NCI-H460 (cell line): ENCODE measurements at places on chromosomes 1 and 21.
A peak's percentile ranks its signal among the peaks of the same experiment; 100 is the strongest.

DNA sequence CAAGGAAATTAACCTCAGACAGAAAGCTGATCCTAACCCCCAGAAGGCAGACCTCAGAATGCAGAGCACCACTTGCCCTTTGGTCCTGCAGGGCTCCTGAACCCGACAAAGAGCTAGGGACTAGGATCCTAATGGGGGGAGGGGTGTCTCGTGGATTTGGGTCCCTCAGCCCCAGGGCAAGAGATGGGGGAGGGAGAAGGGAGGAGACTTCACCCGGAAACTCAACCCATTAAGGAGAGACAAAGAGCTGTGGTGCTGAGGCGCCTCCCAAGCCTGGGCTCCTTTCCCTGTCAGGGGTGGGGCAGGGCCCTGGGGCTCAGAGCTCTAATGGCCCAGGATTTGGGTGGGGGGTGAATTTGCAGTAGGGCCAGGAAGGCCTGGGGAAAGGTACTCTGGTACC, 2.9 kb downstream of the NECTIN4 start:
- no peak for DNase-seq

DNA sequence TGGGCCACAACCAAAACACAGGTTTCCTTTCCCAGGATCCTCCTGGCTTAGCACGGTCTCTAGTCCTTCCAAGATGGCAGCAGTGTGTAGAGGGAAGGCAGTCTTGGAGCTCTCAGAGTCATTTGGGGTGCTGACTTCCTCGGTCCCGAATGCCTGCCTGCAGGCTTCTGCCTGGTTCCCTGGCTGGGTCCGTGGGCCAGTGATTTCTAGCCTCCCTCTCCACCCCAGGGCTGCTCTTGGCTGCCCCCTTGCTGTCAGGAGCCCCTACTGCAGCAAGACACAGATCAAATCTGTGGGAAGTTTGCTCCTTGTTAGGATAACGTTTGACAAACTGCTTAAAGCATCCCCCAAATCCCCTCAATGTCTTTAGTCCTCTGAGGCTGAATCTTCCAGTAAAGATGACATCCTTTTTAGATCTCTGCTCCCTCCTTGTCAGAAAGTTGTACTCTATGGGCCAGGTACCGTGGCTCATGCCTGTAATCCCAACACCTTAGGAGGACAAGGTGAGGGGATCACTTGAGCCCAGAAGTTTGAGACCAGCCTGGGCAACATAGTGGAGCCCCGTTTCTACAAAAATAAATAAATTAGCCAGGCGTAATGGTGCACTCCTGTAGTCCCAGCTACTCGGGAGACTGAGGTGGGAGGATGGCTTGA, 272.5 kb downstream of the RRAGC start:
- DNase-seq = peak; percentile 13

DNA sequence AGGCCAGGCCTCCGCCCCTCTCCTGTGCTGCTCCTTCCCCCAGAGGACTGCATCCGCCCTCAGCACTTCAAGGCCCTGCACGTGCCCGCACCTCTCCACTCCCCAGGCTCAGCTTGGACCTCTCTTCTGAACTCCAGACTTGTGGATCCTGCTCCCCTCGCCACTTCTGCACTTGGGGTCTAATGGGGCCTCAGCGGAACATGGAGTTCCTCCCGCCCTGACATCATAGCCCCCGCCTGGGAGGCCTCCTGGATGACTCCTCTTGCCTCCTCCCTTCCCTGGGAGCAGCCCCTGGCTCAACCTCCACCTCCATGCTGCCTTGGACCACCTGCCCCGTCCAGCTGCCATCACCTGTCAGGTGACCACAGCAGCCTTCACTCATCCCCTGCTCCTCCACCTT, 10.1 kb downstream of the OXCT2 start:
- DNase-seq = no peak

DNA sequence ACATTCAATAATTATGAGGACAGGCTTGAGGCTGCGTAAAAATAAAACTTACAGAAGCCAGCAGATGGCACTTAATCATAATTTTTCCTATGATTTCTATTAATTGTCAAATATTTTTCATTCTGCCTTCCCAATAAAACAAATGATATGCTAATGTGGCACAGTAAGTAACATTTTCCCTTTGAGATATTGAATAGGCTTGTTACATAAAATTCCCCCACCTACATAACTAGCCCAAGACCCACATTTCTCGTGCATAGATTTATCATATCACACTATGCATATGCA, 55.4 kb upstream of the PTGFRN start:
- DNase-seq = no peak

DNA sequence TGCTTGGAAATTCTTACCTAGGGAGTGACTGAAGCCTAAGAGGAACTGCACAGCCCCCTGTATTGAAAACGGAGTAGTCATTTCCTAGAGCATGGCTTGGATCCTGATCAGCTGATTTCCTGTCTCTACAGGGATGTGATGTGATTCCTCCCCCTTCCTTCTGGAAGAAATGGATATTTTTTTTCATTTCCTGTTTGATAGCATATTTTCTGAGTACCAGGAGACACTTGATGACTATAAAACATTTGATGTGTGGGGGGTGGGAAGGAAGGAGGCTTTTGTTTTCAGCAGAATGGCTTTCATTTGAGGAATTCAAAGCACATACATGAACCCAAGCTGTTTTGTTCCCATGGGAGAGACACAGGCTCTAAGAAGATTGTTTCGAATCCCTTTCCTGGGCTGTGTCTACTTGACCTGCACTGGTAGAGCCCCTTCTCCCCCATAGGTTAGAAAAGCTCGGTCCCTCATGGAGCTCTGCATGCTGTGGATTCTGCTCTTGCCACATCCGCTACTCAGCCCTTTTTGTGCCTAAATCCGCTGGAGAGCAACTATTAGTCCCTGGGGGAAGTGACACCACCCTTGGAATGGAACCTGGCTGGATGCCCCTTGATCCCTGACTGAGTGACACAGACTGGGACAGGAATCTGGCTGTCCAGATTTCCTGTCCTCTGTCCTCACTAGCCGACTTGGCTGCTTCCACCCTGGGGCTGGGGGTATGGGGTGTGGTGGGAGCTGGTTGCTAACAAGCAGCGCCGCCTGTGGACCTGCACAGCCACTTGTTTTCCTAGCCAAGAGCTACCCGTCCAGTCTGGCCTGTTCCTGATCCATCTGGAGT, 71.8 kb upstream of the MACF1 start:
- no peak for DNase-seq

DNA sequence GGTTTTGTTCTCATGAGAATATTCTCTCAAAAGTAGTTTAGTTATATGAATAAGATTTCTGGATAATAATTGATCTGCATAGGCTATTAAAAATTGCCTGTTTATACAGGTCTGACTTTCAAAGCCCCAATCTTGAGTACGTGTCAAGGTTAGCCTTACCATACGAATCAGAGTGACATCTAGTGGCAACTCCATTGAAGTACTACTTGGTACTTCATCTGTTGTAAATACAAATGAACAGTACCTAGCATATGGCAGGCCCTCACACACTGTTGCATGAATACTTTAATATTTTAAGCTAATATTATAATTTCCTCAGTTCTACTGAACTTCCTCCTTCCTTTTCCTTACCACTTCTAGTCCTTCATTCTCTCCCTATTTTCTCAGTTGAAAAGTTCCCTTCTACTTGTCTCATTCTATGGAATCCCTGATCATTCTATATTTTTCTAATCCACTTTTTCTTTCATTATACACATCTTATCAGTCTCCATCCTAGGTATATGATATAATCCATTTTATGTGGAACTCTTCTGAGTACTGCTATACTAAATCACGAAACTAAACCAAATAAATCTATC, 101.2 kb downstream of the AKT3 start:
- peak; percentile 78 for DNase-seq

- peak; percentile 73 for DNase-seq
Observed at GRCh38 chr1:27099135-27099586, 55.8 kb downstream of the SLC9A1 start.

DNA sequence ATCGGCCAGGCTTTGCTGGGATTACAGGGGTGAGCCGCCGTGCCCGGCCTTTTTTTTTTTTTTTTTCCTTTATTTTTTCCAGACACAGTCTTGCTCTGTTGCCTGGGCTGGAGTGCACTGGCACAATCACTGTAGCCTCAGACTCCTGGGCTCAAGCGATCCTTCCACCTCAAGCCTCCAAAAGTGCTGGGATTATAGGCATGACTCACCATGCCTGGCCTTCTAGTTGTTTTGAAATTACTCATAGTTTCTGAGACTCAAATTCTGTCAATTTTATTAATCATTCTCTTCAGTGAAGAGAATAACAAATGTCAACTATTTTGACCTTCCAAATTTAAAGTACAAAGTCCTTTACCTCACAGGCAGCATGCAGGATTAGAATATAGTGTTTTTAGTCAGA, 374.5 kb downstream of the PLA2G4A start:
- no peak for DNase-seq

- no peak for DNase-seq
Observed at GRCh38 chr1:230159580-230159979, 92.5 kb downstream of the GALNT2 start.

GRCh38 chr1:54273795-54274163, 73.8 kb downstream of the MRPL37 start:
- DNase-seq = peak; percentile 36

- peak; percentile 80 for DNase-seq
Observed at GRCh38 chr1:173330149-173330951, 123.2 kb upstream of the TNFSF4 start.
